ENCODE measurements at places on chromosomes 1 and 21.

GRCh38 chr1:165734906-165735305 is 33.8 kb downstream of the TMCO1 start:
- no peak for DNase-seq

GRCh38 chr1:68459796-68460195 is 10.0 kb upstream of the RPE65 start:
- DNase-seq = no peak

DNA sequence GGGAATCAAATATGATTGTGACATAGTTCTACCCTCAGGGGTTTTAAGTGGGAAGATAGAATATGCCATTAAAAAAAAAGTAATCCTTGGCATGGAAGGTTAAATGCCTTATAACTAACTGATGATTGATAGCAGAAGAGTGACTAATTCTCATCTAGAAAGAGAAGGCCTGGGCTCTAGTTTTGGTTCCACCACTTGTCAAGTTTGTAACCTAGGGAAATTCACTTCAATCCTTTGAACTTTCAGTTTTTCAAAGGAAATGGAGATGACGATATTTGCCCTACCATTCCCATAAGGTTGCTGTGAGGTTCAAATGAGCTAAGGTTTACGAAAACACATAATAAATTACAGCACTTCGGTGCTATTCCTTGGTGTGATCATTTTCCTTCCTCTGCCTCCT is 88.5 kb downstream of the GPR88 start:
- no peak for DNase-seq

DNA sequence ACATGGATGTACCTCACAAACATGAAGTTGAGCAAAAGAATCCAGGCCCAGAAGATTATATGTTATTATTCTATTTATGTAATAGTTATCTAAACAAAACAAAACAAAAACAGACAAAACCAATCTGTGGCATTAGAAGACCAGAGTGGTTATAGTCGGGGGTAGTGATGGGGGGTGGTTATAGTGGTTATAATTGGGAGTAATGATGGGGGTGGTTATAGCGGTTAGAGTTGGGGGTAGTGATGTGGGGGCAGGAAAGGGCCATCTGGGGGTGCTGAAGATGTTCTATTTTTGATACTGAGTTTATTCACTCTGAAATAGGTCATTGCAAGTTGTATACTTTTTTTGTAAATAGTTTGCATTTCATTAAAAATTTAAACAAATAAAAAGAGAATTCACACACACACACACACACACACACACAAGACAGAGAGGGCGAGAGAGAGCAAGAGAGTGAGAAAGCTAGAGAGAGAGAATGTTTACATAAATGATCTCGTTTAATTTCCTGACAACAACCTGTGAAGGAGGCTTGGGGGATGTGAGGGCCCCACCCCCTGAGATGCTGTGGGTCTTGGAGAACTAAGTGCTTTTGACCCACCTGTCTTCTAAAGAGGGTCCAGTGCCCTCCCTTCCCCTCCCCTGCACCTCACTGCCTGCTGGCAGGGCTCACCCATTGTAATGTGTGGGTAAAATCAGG is 37.4 kb downstream of the RHOU start:
- no peak for DNase-seq

- DNase-seq = no peak
Observed at GRCh38 chr1:177973585-177973984, 3.7 kb upstream of the SEC16B start.

DNA sequence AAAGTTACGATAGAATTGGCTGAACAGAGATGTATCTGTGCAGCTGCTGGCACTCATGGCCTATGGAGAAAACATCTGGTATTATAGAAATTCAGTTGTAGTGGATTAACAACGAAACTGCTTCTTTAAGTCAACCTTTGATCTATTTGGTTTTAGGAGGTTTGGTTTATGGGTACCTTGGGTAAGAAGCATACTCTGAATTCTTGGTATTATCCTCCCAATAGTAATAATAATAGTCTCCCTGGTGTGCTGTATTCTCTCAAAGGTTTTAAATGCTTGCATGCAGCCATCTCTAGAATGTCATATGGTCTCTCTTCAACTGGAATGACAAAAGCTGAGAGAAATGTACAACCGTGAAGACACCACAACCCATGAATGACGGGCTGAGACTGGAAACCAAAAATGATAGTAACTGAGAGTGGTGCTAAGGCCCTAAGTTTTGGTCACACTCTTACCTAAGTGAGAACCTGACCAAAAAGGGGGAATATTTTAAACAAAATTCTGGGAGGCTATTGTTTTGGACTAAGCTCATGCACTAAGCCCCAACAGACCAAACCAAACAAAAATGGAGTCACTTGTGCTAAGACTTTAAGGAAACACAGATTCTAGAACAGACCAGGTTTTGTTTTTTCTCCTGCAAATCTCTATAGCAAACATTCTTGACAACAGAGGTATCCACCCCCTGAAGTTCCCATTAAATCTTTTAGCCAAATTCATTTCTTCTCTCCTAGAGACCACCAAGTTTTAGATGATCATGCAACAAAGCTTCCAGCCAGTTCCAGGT is 17.6 kb upstream of the TMEM61 start:
- no peak for DNase-seq

DNA sequence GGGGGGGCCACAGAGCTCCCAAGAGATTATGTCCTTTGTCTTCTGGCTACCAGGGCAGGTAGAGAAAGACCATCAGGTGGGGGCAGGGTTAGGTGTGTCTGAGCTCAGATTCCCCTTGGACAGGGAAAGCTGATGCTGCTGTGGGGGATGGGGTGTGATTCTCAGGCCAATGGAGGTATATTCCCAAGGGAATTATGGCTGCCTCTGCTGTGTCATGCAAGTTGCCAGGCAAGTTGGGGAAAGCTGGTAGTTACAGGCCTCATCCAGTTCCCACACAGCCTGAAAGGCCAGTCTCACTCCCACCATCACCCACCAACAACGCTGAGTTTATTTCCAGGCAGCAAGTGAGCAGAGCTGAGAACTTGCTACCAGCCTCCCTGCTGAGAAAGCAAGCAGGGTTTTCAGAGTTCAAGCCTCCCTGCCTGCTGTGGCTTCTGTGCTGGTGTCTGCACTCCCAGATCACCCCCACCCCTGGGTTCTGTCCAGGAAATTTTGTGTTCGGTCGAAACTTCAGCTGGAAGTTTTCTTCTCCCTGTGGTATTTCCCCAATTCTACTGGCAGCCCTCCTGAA is 21.3 kb downstream of the IFI16 start:
- no peak for DNase-seq

DNA sequence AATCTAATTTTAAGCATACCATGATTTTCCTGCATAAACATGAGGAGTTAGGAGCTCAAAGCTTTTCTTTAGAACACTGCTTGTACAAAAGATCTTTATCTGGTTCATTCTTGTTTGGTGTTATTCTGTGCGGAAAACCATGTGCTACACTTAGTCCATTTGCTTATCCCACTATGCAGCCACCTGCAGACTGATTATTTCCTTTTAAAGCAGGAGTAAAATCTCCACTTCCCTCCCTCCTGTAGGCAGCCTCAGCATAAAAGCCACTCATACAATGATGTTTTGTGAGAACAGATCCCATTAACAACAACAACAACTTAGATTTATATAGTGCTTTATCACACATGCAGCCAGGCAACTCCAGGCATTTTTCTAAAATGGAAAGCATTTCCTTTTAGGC is 355.3 kb upstream of the NEGR1 start:
- no peak for DNase-seq

- DNase-seq = peak; percentile 35
Observed at GRCh38 chr1:5225707-5226704, 571.6 kb downstream of the AJAP1 start.

- no peak for DNase-seq
Observed at GRCh38 chr1:4512636-4513035, 141.8 kb upstream of the AJAP1 start.

DNA sequence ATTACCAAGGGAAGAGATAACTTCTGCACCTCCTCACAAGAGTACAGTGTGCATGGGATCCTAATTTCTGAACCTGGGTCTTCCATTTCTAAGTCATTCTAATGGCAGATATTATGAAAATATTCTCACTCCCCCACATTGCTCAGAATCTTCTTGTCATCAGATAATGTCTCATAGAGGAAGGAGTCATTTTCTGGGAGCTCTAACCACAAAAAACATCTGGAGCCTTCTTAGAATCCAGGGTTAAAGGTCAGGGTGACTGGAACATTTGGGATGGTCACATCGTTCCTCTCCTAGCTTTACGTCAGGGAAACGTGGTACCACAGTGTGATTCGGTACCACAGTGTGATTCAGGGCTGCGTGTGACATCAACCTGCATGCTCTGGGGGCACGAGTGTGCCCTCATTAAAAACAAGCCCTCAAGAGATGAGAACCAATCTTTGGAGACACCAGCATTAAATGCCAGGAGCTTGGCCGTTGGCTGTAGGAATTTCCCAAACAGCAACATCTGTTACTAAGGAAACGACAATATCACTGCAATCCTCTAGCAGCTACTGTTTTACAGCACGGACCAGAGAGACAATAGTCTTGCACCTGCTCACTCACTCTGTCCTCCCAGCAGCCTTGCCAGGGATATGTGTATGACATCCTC is 179.1 kb downstream of the PSMG1 start:
- no peak for DNase-seq

DNA sequence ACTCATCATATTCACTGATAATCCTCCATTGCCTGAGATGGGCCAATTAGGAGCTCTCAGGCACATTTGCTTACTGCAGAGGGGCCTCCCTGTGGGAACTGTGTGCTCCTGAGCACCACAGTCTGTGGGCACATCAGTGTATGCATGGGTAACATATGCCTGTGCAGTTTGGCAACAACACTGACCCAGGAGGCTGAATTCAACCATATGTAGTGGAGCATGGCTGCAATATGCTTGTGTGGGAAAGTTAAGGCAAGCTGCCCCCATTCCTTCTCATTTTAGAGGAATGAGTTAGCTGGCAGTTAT is 11.8 kb upstream of the FMOD start:
- no peak for DNase-seq

DNA sequence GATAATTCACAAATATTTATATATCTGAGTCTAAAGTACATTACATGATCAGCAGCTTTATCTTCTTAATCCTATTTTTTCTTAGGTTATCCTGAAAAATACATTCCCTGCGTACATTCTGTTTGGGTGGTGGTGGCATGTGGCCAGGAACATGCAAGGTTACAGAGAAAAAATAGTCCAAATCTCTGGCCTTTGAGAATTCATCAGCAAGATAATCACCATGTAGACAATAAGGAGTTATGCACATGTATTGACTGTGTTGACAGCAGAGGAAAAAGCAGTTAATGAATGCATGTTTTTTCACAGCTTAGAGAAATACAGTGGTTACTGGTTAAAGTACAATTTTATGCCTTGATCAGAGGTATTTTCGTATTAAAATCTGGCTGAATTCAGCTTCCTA is 49.0 kb downstream of the ABCA4 start:
- DNase-seq = no peak

GRCh38 chr1:24919791-24920532 is 10.1 kb downstream of the RUNX3 start:
- DNase-seq = no peak

All from iPS-NIHi11 (cell line).